ENCODE measurements at places on chromosomes 3 and 15. TPM values are rescaled to one million over a fixed set of nuclear protein-coding genes. Genes with fewer than 3 reads are reported as not detected.

VIPR1 gene
- total RNA-seq: not detected

DNA sequence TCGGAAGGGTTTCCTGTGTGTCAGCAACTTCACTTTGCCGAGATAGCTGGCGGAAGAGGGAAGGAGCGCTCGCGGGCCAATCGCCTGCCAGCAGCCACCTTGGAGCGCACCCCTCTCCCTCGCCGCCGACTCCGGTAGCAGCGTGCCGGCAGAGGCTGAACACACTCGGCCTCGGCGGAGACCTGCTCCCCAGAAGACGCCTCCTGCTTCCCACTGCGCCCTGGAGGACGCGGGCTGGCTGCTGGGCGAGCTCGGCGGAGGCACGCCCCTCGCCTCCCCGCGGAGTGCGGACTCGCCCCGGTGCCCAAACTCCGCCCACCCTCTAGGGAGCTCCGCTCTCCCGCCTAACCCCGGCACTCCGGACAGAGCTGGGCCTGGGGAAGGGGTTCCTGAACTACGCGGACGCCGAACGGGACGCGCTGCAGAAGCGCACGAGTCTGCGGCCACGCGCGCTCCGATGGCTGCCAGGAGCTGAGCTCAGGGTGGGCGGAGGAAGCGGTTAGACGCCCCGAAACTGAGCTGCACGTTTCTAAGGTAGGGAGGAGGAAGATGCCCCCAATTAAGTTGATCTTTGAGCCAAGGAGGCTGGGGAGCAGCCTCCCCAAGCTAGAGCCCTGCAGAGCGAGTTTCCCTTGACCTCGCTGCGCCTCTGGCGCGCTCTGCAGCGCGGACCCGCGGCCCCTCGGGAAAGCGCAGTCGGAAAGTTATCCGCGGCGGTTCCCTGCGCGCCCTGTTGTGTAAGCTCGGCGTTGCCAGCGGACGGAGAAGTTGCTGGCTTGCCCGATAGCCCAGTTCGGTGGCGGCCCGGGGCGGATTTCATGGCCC lies at the start of gene P2RY1:
Gene P2RY1 (plus strand): TSS at position 356 of the 825 bp plus-strand sequence. CDS start 652 bp downstream, outside the sequence.
- DNase-seq: peak; percentile 36

- no peak for DNase-seq
These were observed at the start of gene SLC6A11 for GRCh38 chr3:10816019-10816862. SLC6A11 (plus strand) TSS chr3:10816228; CDS start chr3:10816266, 38 bp downstream.

GRCh38 chr3:16329826-16330129 lies 64.8 kb downstream of the OXNAD1 start:
- no peak for DNase-seq

MUC13 gene
- not detected for total RNA-seq

- no peak for DNase-seq
These were observed 622.8 kb upstream of the AGTR1 start for GRCh38 chr3:148074946-148075345.

EPM2AIP1 gene
- 7.8 TPM for total RNA-seq

PRRT3 gene
- total RNA-seq: 0.58 TPM

THSD4 gene
- total RNA-seq: 14.6 TPM

GRCh38 chr3:189863031-189863430 lies 231.8 kb downstream of the TP63 start:
- DNase-seq: no peak

POLQ gene
- 9.1 TPM for total RNA-seq

Measured in SJSA1 (cell line).